COLO829 (cell line): ENCODE measurements at places on chromosomes 2 and 18.

GRCh38 chr2:102366406-102367112 is 11.0 kb downstream of the IL18R1 start:
- DNase-seq = no peak

- peak; percentile 83 for DNase-seq
Measured at GRCh38 chr2:85611705-85612587, at the start of gene C2orf68. Gene C2orf68 (minus strand): TSS chr2:85612066. CDS start chr2:85611984, 82 bp downstream.

DNA sequence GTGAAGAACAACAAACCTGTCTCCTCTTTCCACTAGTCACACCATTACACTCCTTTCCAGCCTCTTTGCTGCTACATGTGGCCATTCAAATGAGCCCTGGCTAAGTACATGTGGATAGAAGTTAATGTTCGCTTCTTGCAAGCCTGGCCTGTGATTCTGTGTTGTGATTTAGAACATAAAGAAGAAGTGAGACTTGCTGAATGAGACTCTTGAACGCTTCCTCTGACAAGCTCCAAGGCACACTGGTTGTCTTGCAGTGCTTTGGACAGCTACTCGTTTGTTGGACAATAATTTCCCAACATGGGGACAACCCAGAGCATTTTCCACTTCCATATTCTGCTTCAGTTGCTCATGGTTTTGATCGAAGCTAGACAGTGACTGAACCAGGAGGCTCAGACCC is 57.3 kb downstream of the CCDC74A start:
- DNase-seq = no peak

GRCh38 chr2:218709908-218710307 is 727 bp upstream of the TTLL4 start:
- DNase-seq = no peak

- no peak for DNase-seq
Measured at GRCh38 chr2:68556381-68556780, 87.0 kb upstream of the PROKR1 start.

DNA sequence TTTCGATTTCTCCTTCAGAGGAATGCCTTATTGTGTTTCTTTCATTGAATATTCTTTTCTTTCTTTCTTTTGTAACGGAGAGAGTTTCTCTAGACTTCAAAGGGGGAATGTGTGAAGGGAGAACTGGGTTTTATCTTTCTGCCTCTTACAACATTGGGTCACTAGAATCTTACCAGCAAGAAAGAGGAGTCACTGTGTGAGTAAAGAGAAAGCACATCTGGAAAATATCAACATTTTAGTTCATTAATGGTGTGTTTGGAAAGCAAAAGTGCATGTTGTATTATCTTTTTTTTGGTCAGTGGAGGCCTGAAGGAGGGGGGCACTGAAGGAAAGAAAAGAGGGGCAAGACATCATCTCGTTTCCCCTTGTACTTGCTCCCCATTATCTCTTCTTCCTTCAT is 86.6 kb upstream of the THOC1 start:
- no peak for DNase-seq

GRCh38 chr2:95025406-95026319 is at the start of gene MAL:
Gene MAL (plus strand): TSS chr2:95025708. CDS start chr2:95025793, 85 bp downstream.
- no peak for DNase-seq

- no peak for DNase-seq
Measured at GRCh38 chr2:151040039-151040438, 221.6 kb downstream of the RBM43 start.

DNA sequence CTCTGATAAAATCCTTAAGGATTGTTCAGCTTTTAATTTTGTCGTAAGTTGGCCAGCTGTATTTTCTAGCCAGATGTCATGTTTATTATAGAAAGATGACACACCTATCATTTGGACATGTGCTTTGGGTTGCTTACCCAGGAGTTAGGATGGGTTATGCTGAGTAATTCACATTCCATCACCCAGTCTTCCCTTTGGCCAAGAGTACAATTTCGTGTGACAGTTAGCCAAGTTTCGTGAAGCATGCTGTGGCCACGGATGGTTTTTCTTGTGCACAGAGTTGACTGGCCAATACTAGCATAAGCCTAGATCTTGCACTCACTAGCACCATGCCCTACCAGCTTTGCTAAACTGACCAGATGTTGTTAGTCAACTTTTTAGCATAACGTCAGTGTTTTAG is 5.8 kb downstream of the MAPRE3 start:
- DNase-seq = no peak

DNA sequence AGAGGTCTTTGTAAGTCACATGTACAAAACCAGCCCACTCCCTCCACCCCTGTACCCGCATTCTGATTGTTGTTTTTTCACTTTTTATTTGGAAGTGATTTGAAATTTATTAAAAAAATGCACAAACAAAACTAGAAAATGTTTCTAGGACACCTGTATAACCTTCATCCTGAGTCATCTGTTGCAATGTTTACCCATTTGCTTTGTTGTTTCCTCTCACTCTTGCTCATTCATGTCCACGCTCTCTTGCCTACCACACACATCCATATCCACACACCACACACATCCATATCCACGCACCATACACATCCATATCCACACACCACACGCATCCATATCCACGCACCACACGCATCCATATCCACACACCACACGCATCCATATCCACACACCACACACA is 18.8 kb downstream of the ZNF407 start:
- DNase-seq = no peak

DNA sequence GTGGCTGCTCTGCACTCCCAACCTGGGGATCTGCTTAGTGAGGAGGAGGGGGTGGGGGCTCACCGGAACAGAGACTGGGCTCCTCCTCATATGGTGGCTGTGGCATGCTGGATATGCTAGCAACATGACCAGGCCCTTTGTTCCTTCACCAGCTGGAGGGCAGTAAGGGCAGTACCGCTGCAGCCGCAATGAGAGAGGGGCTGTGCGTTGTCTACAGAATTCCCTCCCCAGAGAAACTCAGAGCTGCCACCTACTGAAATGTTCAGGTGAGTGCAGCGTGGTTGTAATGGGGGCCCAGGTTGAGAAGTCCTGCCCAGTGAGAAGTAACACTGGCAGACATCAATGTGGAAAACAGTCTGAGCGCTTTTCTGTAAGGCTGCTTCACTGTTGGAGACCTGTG is 1211.9 kb upstream of the NXPH2 start:
- no peak for DNase-seq
